ENCODE measurements at places on chromosomes 16 and 17.
A peak's percentile ranks its signal among the peaks of the same experiment; 100 is the strongest.

DNA sequence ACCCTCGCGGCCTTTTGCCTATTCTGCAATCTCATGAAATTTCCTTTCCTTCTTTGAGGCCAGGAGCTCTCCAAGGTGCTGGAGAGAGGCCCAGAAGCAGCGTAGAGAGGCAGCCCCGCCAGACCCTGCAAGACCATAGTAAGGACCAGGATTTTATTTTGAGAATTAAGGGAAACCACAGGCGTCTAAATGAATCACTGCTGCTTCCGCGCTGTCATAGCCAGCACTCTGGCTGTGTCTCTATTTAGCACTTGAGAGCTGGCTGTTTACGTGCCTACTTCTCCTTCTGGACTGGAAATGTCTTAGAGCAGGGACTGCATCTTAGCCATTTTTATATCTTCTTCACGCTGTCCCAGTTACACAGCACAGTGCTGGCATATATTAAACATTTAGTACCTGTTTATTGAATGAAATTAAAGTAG lies 37.6 kb upstream of the PIRT start:
- no peak for DNase-seq

- DNase-seq = peak; percentile 91
These were observed 32.9 kb downstream of the TK2 start for GRCh38 chr16:66516808-66517585.

DNA sequence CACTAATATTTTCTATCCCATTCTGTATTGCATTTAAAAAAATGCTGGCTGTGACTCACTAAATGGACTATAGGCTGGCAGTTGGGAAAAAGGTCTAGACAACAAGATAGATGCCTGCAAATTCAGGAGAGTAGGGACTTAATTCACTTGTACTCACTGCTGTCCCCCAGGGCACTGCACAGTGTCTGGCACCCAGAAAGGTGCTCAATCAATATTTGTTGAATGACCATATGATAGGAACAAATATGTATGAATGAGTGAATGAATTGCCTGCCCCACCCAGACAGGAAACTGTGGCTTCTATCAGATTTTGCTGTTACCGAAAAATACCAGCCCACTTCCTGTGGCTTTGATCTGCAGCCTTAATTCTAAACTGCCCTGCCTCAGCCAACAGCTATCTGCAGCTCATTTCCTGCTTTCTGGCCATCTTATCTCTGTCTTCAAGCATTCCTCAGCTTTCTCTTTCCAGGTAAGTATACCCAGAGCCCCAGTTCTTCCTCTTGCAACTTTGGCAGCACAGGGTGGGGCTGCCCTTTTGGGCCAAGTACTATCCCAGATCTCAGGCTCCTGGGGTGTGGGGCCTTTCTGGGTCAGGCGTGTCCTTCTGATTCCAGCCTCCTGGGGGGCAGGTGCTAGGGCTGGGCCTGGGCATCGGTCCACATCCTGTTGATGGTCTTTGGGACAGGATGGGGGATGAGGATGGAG lies 15.3 kb upstream of the TNS4 start:
- DNase-seq = no peak

GRCh38 chr17:4444782-4445473 lies 11.2 kb downstream of the SPNS3 start:
- no peak for DNase-seq

GRCh38 chr16:54216268-54216667 lies 70.3 kb downstream of the IRX3 start:
- no peak for DNase-seq

GRCh38 chr17:49755663-49756283 lies 8.2 kb downstream of the FAM117A start:
- no peak for DNase-seq

DNA sequence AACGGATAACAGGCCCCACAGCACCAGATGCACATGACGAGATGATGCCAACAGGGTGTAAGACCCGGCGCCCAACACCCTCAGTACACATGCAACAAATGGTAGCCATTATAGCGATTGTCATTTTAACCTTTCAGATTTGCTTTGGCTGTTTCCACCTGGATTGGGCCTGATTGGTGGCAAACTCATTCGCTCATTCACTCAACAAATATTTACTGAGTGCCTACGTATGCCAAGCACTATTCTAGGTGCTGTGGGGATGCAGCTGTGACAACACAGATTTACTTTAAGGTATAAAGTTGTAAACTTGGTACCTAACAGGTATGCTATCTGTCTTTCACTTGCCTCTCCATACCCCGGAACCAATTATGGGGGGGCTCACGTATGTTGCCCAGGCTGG lies 66.8 kb downstream of the SRCIN1 start:
- no peak for DNase-seq

DNA sequence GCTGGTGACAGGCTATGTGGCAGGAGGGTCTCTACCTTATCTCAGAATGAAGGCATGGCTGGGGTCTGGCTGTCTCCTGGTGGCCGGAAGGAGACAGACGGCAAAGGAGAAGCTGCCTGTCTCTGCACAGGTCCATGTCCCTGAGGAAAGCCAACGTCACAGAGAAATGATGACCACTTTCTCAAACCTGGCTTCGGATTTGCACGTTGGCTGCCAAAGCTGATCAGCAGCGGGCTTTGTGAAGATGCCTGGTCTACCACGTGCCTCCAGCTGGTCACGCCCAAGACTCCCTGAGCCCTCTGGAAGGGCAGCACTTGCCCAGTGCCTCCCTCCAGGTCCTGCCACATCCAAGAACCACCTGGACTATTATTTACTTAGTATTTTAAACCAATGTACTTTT lies 8.4 kb downstream of the DEXI start:
- no peak for DNase-seq

- DNase-seq = no peak
These were observed 290.4 kb upstream of the MON1B start for GRCh38 chr16:76900285-76901263.

GRCh38 chr16:85096921-85097320 lies 15.4 kb downstream of the CIBAR2 start:
- no peak for DNase-seq

DNA sequence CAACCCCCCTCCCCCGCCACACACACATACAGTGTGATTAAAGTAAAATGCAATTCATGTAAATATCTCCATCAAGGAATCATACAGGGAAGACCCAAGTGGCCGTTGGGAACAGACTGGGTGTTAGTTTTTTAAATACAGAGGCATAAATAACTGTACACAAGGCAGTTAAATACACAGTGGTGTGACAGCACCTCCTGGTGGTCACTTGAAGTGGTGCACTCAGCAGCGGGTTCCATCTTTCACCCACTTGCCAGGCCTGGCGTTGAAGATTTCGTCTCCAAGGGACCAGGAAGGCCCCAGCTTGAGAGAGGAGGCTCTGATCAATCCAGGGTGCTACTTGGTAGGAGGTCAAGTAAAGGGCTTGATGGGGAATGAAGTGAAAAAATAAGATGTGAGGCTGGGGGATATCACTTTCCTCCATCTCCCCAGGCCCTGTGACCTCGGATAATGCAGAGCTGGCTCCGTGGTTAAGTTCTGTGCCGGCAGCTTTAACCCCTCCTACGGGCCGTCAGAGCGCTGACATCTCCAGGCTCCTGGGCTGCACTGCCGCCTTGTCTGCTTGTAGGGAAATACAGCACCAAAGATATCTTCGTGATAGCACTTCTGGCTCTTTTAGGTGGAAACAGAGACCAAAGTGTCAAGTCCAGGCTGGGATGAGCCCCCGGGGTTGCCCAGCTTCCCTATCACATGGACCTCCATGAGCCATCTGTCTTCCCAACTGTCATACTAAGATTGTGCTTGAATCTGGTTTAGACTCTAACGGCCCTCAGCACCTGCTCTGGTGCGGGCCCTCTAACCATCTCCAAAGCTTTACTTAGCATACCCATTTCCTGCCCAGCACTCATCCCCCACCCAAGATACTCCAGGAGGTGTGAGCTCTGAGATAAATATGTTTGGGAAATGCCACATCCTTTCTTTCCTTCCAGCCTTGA lies 20.7 kb downstream of the LGALS9 start:
- no peak for DNase-seq

DNA sequence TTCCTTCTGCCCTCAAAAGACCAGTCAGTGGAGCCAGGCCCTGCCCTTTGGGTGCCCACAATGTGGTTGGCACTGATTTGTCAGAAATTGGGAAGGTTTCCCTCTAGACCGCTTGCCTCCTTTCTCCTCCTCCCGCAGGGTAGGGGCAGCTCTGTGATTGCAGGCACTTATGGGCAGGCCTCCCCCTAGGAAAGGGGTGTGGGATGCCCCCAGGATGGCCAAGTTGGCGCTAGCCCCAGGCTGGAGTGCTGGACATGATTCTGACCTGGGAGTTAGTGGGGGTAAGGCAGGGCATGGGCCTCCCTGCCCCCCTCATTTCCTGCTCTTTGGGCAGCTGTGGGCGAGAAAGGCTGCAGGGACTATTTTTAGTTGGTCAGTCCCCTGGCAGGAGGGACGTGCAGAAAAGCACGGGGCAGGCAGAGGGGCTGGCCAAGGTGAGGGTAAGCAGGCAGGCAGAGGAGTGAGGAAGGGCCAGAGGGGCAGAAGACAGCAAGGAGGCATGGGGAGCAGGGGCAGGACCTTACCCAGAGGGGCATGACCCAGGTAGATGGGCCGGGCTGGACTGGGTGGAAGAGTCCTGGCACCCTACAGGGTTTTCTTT lies 3.3 kb downstream of the RARA start:
- DNase-seq = no peak

DNA sequence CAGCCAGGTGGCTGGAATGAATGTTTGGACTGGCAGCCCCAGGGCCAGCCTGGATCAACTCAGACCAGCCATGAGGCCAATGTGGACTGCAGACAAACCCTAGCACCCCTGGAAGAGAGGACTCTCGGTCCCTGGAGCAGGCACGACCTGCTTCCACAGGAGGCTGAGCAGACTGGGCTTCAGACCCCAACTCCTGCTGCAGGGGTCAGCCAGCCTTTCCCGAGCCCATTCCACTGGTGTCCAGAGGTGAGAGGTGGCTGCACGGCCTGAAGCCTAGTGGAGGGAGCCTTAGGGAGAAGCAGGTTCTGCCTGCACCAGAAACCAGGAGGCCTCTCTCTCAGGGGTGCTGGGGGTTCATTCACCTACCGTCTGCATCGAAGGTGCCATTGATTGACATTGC lies 97.1 kb downstream of the CPPED1 start:
- no peak for DNase-seq

GRCh38 chr16:27174007-27174406 lies 29.3 kb upstream of the KDM8 start:
- no peak for DNase-seq

- DNase-seq = no peak
These were observed 25.8 kb downstream of the CNGB1 start for GRCh38 chr16:57944970-57945739.

- no peak for DNase-seq
These were observed 22.6 kb downstream of the SLC39A11 start for GRCh38 chr17:73069841-73070240.

Data from spinal cord (tissue), 10 donors.